Right renal pelvis (tissue), 4 donors: ENCODE measurements at places on chromosomes 4 and X. TPM values are rescaled to one million over a fixed set of nuclear protein-coding genes. Genes with fewer than 3 reads are reported as not detected.

GRCh38 chr4:35643661-35644060 is 600.7 kb downstream of the ARAP2 start:
- no peak for DNase-seq

GAGE13 gene
- polyA plus RNA-seq = not detected

CAPN6 gene
- 27.5 TPM for polyA plus RNA-seq

DNA sequence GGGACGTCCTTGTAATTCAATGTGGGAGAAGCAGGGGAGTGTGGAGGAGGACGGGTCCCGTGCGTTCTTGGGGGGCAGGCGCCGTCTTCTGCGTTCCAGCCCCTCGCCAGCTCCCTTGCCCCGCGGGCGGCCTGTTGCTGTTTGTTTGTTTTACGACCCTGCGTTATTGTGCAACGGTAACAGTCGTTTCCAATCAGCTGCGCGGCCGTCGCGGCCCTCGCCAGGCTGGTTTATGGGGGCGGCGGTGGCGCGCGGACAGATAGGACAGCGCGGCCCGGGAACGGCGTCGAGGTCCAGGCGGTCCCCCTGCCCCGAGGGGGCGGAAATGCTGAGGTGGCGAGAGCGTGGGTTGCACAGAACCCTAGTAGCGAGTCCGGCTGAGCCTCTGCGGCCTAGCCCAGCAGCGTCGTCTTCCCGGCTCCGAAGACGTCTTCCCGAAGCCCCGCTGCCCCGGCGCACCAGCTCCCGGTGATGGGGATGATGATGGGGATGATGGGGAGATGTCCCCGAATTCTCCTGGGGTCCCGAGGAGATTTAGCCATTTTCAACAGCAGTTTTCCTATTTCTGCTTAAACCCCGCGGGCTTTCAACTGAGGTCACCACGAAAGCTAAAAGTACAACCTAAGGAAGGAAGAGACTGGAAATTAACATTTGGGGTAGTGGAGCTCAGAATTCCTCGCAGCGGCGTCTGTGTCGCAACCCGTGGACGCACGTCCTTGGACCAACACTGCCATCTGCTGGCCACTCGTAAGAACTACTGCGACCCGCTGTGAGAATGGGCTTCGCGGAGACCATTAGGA is 4.8 kb downstream of the PDGFRA start:
- DNase-seq = peak; percentile 70

PCDH11X gene
- polyA plus RNA-seq = 0.34 TPM

DNA sequence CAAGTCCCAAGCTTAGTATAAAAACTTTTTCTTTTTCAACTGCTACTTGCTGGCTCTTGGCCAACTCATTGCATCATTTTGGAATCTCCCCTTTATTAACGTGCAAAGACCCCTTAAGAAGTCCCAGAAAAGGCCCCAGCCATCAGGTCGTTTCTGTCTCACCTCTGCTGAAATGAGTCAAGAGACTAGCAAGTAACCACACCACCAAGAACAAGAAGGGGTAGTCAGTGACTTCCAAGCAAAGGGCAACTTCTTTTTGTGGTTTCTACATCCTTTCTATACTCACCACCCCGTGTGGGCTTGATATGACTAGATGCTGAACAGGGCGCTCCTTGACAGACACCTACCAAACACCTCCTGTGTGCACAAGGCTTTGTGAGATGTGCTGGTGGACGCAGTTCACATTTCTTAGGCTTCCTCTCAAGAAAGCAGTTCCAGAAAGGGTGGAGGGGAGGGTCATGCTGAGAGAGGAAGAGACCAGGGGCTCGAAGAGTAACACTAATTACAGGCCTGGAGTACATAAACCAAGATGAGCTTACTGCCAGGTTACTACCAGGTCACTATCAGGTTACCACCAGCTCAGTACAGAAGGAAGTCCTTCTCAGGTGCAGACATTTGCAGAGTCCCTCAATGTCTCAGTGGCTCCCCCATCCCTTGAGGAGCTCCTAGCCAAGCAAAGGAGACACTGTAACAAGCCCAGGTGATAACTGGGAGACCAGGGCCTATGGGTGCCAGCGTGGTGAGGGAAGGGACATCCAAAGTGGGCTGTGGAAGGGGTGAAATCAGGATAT is 19.3 kb downstream of the JAKMIP1 start:
- no peak for DNase-seq

NAP1L3 gene
- polyA plus RNA-seq = 13.8 TPM

DNA sequence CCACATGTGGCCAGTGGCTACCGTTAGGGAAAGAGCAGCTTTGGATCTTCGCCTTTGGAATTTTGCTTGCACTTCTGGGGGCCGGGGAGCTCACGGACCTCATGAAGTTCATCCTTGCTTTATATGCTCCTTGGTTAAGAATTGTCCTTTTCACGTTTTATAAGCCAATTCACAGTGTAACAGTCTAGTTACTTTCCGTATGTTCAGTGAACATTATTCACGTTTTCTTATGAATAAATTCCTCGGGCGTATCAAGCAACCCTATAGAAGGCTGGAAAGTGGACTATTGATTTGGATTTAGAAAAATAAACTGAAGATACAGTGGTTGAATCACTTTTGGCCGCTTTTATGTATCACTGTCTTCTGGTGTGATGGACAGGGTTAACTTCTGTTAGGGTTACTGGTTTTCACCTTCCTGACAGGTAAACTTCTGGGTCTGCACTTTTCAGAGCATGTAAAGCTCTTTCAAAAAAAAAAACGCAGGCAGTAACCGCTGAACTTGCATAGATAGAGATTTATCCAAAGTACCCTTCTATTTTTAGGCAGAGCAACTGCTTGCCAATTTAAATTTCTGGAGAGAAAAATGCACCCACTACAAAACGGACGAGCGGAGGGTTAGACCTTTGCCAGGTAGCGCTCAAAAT is 569 bp upstream of the PDLIM5 start:
- DNase-seq = no peak

CT55 gene
- polyA plus RNA-seq = 0.09 TPM

GRCh38 chrX:15525664-15526416 is 25.2 kb downstream of the BMX start:
- DNase-seq = no peak

ING2 gene
- 26.3 TPM for polyA plus RNA-seq

- no peak for DNase-seq
Measured at GRCh38 chrX:106246511-106246910, 78.4 kb downstream of the PWWP3B start.

DNA sequence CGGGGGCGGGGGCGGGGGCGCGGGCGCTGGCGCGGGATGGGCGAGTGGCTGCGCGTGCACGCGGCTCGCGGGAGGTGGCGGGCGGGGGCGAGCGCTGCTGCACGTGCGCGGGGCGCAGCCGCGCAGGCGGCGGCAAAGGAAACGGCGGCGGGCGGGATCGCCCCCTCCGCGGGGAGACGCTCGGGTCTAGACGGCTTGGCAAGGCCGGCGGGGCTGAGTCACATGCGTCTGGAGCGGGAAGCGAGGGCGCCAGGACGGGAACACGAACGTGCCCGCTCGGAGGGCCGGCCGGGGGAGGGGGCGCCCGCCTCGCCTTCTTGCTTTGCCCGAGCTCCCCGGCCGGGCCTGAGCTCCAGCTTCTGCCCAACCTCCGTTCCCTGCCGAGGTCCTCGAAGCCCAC is 4.3 kb upstream of the HAUS7 start:
- no peak for DNase-seq

F8A1 gene
- 25.1 TPM for polyA plus RNA-seq

INTU gene
- 23.1 TPM for polyA plus RNA-seq

- no peak for DNase-seq
Measured at GRCh38 chr4:78845472-78845871, 69.3 kb downstream of the BMP2K start.

GRCh38 chr4:3442959-3443749 is 1.4 kb downstream of the HGFAC start:
- no peak for DNase-seq

GRCh38 chr4:4418676-4419390 is 31.9 kb downstream of the NSG1 start:
- DNase-seq = no peak

DNA sequence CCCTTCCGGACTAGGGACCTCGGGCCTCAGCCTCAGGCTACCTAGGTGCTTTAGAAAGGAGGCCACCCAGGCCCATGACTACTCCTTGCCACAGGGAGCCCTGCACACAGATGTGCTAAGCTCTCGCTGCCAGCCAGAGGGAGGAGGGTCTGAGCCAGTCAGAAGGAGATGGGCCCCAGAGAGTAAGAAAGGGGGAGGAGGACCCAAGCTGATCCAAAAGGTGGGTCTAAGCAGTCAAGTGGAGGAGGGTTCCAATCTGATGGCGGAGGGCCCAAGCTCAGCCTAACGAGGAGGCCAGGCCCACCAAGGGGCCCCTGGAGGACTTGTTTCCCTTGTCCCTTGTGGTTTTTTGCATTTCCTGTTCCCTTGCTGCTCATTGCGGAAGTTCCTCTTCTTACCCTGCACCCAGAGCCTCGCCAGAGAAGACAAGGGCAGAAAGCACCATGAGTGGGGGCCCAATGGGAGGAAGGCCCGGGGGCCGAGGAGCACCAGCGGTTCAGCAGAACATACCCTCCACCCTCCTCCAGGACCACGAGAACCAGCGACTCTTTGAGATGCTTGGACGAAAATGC is at the start of gene WAS:
Gene WAS (plus strand): TSS at position 389 of the 572 bp plus-strand sequence. CDS start 55 bp downstream, at position 444.
- no peak for DNase-seq

FOXR2 gene
- not detected for polyA plus RNA-seq

- DNase-seq = no peak
Measured at GRCh38 chr4:21790438-21791029, 158.0 kb downstream of the KCNIP4 start.

SMARCA1 gene
- polyA plus RNA-seq = 131 TPM

- no peak for DNase-seq
Measured at GRCh38 chr4:20816287-20816686, 116.0 kb downstream of the PACRGL start.

MAGEA2 gene
- not detected for polyA plus RNA-seq

CCDC149 gene
- 21.6 TPM for polyA plus RNA-seq

DNA sequence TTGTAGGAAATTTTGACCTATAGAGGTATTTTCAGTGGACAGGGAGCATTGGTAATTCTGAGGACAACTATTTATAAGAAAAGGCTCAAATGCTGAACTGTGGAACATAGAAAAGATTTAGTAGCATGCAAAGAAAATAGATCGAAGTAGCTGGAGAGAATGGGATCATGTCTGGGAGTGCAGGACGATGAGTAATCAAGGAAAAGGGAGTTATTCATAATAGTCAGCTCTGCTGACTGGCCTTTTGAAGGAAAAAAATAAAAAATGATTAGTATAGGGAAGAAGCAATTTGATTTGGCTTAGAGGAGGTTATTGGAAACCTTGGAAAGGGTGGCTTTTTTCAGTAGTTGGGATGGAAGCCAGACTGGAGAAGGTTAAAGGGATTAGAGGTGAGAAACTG is 22.9 kb upstream of the ANK2 start:
- no peak for DNase-seq

DNA sequence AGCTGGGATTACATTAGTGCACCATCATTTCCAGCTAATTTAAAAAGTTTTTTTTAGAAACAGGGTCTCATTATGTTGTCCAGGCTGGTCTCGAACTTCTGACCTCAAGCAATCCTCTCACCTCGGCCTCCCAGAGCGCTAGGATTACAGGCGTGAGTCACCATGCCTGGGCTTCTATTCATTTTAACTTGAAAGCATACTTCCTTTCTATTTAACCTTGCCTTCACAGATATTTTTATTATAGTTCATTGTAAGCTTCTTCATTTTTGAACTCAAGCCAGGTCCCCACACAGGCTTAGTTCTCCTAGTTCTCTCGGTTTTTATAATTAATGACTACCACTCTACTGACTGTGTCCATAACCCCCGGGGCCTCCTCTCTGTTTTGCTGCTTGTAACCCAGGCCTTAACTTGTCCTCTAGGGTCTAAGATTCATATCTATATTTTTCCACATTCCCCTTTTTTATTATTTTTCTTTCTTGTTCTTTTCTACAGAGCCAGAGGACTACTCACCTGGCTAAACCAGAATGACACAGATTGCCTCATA is 50.7 kb downstream of the SNX12 start:
- DNase-seq = no peak

DNA sequence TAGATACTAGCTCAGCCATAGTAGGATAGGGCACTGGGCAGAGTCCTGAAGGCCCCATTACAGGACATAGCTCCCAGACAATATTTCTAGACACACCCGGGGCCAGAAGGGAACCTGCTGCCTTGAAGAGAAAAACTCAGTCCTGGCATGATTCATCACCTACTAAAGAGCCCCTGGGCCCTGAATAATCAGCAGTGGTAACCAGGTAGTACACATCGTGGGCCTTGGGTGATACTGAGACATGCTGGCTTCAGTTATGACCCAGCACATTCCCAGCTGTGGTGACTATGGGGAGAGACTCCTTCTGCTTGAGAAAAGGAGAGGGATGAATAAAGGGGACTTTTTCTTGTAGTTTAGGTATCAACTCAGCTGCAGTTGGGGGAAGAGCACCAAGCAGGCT is 104.3 kb upstream of the STK26 start:
- DNase-seq = no peak

DNA sequence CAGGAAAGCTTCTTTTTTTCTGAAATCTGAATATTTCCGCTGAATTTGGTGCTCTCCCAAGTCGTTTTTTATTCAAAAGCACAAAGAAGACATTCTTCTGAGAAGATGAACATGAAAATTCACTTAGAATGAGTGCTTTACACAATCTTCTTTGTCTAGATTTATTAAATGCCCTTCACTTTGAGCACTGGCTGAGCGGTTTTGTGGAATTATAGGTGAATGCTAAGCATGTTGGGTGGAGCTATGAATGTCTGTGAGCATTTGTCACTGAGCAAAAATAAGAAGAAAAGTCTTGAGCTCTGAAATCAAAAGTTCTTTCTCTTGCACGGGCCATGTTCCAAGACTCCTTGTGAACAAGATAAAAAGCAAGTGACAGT is 13.1 kb downstream of the GASK1B start:
- no peak for DNase-seq

EMCN gene
- 114 TPM for polyA plus RNA-seq

GPAT3 gene
- polyA plus RNA-seq = 22.7 TPM

CHIC1 gene
- polyA plus RNA-seq = 11.7 TPM

- DNase-seq = no peak
Measured at GRCh38 chrX:74111245-74111644, 192.7 kb upstream of the ZCCHC13 start.

DNA sequence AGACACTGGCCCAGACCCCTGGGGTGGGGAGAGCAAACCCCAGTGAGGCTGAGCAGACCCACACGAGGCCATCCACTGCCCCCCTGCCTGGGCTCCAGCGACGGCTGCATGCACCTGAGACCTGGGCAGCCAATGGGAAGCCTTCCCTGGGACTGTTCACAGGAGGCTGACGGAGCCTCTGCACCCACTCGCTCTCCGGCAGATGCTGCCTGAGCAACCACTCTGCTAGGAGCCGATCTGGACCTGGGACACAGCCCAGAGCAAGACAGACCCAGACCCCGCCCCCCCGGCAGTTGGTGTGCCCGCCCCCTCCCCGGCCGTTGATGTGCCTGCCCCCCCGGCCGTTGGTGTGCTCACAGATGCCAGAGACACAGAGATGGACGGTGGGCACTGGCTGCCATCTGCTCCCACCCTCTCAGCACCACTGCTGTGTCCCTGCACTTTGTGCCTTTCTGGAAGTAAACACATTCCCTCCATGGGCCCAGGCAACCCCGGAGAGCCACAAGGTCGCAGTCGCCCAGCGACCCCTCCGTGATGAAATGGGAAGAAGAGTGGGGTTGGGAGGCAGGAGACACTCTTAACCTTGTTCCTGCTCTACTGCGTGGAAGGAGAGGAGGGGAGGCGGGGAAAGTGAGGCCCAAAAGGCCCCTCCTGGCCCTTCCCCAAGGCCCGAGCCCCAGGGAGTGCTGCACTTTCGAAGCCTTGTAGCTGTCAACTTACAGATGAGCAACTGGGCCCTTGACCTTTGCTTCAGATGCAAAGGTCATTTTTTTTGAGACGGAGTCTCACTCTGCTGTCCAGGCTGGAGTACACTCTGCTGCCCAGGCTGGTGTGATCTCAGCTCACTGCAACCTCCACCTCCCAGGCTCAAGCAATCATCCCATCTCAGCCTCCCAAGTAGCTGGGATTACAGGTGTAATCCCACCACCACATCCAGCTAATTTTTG is 62.0 kb downstream of the ZFYVE28 start:
- DNase-seq = no peak
